AG04449 (cell line): ENCODE measurements at places on chromosomes 6 and 20.
A peak's percentile ranks its signal among the peaks of the same experiment; 100 is the strongest.

DNA sequence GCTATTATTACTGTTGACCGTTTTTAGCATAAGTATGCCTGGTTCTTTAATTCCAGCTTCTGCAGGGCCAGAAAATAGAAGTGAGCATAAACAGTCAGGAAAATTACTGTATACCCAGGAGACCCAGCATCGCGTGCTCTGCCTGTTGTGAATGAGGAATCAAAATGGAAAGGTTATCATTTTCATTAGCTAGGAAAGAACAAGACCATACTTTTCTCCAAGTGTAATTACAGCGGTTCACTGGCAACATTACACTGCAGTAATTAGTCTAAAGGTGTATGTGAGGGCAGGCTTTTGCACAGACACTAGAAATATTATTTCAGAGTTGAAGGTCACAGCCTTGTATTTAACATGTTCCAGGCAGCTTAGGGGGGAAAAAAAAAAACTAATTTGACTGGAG is 403.8 kb upstream of the SOX4 start:
- no peak for DNase-seq

- DNase-seq: no peak
Measured at GRCh38 chr6:73969971-73970970, 274.3 kb downstream of the CD109 start.

DNA sequence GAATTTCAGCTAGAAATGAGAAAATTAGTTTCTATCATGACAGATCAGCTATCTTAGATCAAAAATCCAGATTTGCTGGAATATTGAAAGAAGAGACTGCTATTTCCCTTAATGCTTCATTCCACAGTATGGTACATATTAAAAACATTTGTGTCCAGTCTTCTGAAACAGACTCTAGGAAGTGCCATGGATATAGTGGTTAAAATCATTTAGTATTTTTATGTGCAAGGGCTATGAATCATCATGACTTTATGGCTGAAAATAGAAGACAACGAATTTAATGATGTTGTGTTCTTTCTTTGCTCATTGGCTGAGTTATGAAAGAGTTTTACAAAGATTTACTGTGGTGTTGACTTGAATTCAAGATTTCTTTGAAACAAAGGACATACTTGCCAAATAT is 146.6 kb downstream of the ANKRD60 start:
- no peak for DNase-seq

GRCh38 chr6:151436802-151437201 is 15.1 kb downstream of the RMND1 start:
- DNase-seq: no peak

DNA sequence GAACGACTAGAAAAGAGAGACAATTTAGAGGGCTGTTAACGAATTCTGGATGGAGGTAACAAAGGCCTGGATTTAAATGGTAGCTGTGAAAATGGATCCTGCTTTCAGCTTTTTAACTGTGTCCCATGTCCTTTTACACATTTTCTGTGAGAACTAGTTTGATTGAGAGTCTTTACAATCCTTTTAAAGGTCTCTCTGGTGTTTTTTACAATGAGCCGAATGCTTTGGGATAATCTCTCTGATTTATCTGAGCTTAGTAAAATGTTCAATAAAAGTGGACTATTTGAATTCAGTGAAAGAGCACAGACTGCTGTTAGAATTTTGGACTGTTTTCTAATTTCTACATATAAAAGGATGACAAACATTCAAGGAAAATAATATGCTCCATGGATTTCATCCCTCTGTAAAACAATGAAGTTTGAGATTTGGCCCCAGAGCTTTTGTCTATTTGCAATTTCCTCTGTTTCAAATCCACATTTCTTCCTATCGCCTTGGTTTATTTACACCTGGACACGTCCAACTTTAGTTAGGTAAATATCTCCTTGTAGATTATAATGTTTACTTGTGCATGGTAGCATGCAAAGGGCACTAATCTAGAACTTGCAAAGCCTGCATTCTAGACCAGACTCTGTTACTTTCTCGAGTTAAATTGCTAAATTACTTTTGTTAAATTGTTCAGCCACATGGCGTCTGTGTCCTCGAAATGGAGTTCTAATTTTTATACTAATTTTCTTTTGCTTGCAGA is 871.0 kb upstream of the CITED2 start:
- DNase-seq: no peak

GRCh38 chr6:125773387-125774341 is 17.1 kb upstream of the NCOA7 start:
- no peak for DNase-seq

GRCh38 chr6:139014945-139015344 is 13.6 kb upstream of the ABRACL start:
- no peak for DNase-seq

- no peak for DNase-seq
Measured at GRCh38 chr6:123986938-123987337, 183.3 kb downstream of the NKAIN2 start.

- no peak for DNase-seq
Measured at GRCh38 chr6:130928158-130928912, 101.1 kb downstream of the SMLR1 start.

DNA sequence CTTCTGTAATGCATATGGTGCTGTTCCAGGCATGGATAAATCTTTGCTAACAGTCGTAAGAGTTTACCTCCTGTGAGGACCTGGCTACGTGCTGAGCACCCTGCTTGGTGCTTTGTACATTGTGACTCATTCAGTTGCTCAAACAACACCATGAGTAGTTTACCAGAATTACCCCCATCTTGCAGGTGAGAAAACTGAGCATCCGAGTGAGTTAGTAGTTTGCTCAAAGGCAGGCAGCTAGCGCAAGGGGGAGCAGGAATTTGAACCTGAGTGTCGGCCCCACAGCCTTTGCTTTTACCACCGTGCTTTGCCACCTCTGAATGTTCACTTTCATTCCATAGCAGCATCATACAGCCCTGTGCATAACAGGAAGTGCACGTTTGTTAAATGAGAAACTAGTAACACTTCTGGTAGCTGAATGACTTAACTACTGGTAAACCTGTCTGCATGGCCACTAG is 121.9 kb downstream of the MTHFD1L start:
- DNase-seq: no peak

DNA sequence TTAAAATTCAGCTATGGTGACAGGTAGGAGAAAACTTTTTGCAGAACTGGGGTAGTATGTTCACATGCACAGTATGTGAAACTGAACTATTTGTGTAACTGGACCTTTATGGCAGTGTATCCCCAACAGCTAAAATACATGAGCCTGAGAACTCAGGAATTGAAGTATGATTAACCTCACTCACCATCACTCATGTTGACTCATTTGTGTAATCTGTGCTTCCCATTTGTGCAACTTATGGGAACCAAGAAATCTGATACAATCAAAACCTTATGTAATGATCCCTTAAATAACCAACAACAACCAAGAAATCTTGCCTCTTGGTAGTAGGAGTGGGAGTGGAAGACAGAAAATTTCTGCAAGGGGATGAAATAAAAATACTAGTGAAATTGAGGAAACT is 674.9 kb downstream of the HDGFL1 start:
- peak; percentile 64 for DNase-seq

- no peak for DNase-seq
Measured at GRCh38 chr6:44025226-44025625, 102.0 kb downstream of the MRPL14 start.

GRCh38 chr20:63706027-63706695 is 1.6 kb downstream of the ARFRP1 start:
- DNase-seq: no peak

- DNase-seq: no peak
Measured at GRCh38 chr20:58841539-58842264, 9.0 kb downstream of the GNAS-AS1 start.

GRCh38 chr6:145044641-145045246 is 690.6 kb downstream of the EPM2A start:
- DNase-seq: peak; percentile 31

DNA sequence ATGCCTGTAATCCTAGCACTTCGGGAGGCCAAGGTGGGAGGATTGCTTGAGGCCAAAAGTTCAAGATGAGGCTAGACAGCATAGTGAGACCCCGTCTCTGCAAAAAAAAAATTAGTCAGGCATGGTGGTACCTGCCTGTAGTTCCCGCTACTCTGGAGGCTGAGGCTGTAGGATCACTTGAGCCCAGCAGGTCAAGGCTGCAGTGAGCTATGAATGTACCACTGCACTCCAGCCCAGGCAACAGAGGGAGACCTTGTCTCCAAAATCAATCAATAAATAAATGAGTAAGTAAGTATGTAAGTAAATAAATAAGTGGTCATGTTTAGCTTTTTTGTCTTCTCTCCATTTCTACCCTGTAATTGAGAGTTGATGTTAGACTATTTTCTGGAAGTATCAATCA is 336.8 kb downstream of the FARS2 start:
- DNase-seq: no peak

DNA sequence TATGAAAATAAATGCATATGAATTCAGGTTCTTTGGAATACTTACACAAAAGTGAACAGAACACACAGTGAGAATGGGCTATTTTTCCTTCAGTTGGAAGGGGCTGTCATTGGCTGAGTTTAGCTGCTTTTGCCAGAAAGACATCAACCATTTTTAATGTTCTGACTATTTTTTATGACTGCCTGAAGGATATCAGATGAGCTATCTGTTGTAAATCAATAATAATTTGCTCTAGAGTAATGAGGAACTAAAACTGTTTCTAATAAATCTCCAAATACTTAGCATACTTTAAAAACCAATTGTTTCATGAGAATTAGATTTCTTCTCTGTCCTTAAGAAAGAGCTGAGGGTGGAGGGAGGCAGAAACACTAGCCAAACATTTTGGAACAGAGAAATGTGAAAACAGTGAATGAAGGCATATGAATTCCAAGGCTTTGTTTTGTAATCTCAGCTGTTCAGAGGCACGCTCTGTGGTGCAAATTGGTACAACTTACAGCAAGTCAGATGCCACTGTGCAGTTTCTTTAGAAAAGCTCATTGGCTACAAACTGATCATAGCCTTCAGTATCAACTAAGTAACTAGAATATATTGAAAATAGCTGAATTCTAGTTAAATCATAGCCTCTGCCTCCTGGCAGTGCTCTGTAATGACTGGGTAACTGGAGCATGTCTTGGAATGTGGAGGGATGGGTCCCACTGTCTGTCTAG is 228.9 kb upstream of the JAG1 start:
- peak; percentile 52 for DNase-seq

GRCh38 chr20:38450412-38450975 is 15.4 kb upstream of the SNHG17 start:
- no peak for DNase-seq

DNA sequence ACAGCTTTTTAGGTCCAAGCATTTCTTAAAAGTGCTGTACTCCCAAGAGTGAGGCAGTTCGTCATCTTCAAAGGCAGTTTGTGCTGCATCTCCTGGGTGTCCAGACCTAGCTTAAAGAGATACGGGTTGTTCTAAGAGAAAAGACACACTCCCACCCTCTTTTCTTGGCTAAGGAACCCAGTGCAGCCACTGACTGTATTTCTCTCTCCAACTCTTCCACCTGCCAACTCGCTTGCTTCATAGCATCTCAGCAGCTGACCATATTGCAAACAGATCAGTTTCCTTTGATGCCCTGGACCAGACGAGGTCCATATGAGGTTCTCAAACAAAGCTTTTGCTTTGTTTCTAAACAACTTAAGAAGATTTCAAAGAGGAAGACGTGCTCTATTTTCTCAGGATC is 101.1 kb downstream of the ISM1 start:
- DNase-seq: no peak

GRCh38 chr6:164744301-164744700 is 565.1 kb downstream of the C6orf118 start:
- no peak for DNase-seq

GRCh38 chr6:25004357-25004756 is 68.6 kb upstream of the RIPOR2 start:
- no peak for DNase-seq

DNA sequence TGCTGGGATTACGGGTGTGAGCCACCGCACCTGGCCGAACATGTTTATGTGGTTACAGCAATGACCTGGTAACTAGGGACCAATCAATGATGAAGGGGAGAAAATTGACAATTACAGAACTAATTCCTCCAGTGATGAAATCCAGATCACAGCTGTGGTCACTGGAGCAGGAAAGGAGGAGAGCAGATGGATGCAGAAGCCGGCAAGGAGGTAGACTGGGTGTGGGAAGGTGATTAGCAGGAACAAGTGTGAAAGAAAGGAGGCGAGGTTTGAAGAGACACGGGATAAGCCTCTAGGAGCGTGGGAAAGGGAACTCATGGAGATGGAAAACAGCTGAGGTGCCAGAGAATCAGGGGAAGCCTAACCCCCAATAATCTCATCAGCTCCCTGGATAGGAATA is 17.2 kb upstream of the SPAG4 start:
- no peak for DNase-seq

- DNase-seq: no peak
Measured at GRCh38 chr6:106160189-106160588, 74.1 kb downstream of the PRDM1 start.
